ENCODE measurements at places on chromosomes 2 and 18. TPM values are rescaled to one million over a fixed set of nuclear protein-coding genes. Genes with fewer than 3 reads are reported as not detected.

- DNase-seq: peak; percentile 86
These were observed 38.6 kb downstream of the ADNP2 start for GRCh38 chr18:80147418-80148325.

- DNase-seq: no peak
These were observed 347.4 kb upstream of the KLHL29 start for GRCh38 chr2:23037596-23037995.

Gene ALPP
- 0.20 TPM for total RNA-seq

DNA sequence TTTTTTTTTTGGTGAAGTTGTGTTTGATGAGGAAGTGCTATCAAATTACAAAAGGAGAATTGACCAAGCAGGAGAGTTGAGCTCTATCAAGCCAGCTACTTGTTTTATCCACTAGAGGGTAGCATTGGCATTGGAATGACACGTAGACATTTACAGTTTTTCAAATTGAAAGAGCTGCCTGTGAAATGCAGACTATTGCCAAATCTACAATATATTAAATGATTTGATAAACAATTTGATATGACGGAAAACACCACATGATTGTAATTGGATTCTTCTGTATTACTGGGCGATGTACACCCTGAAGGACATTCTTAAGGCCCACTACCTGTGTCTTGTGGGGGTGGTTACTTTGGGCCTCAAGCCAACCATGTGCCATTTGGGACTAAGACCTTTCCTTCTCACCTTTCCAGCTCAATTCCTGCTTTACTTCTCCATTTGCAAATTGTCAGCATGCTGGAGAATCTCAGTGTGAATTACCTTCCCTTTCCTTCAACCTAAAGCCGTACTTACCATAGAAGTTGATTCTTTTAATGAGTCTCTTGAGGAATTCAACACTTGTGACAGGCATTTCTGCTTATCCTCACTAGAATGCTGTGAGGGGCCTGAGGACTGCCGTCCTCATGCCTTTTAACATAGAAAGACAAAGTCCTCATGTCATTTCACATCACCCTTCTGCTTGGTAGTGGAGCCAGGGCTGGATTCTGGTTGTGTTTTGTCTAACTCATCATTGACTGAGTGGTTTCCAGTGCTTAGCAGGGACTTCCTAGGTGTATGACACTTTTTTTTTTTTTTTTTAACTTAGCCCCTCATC, 134.8 kb upstream of the THUMPD2 start:
- no peak for DNase-seq

Gene CTAGE1
- total RNA-seq: not detected

DNA sequence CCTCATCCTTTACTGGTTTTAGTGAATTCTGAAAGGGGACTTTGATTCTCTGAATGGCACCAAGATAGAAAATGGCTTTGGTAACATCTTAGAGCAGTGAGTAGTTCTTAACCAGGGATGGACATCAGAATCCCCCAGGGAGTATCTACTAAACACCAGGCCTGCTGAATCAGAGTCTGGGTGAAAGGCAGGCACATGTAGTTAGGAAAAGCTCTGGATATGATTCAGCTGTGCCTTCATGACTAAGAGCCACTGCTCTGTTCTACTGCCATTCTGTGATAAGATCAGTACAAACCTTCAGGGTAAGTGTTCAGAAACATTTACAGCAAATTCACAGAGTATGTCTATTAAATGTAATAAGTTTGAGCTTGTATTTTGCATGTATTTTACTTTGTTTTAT, 46.2 kb upstream of the B3GNT2 start:
- no peak for DNase-seq

DNA sequence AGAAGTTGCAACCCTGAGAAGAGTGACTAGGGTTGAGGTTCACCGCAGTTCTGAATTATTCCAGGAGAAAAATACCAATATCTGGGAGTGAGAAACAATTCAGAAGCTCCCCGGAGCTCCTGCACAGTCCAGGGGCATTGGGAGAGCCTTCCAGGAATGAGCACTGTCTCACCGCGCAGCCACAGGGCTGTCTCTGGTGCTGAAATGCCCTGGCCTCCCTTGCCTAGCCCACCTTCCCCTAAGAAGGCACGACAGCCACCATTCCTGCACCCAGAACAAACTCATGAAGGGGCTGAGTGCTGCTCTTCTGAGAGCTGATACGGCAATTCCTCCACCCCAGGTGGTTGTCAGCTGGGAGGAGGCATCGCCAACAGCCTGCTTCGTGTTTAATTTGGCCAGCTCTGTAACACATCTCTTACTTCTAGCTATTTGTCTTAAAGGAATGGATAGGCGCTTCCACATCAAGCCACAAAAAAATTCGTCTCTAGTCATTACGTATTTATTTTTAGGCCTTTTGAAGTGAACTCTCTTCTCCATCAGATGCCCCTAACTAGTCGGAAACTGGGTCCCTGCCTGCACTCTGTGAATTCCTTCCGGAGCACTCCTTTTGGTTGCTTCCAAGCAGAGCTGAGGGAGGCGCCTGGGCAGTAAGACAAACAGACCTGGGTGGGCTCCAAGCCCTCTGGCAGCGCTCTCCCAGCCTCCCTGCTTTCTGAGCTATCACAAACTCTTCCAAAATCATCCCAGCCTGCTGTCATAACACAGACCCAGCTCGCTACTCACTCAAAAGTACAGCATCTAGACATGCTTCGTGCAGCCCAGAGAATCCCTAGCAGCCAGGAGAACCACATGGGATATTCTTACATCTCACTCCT, 120.5 kb upstream of the CCDC68 start:
- no peak for DNase-seq

Gene SERPINB3
- total RNA-seq: not detected

DNA sequence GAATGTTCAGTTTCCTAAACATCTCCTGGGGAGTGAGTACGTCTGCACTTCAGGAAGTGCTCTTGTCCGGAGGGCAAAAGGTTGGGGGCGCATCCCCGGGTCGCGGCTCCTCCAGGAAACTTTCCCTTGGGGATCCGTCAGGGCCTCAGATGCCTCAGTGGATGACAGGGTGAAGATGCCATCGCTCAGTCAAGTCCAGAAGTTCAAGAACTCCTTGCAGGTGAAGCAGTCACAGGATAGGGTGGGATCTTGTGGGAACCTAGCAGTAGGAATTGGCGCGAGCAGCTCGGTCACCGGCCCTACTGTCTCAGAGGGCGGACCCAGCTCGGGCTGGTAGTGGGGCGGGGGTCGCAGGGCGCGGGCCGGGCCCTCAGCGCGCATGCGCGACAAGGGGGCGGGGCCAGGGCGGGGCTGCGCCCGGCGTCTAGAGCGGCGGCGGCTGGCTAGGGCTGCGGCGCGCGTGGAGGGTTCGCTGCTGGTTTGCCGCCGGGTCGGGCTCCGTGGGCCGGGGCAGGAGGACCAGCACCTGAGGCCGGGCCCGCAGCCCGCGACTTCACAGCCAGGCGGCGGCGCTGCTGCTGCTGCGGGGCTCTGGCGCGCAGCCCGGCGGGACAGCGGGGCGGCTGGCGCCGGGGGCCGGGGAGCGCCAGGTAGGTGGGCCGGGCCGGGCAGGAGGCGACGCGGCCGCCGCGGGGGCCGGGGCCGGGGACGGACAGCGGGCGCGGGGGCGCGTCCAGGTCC, at the start of gene INPP4A:
INPP4A (plus strand) TSS at position 423 of the 741 bp plus-strand sequence. CDS start 75,191 bp downstream, outside the sequence.
- DNase-seq: peak; percentile 87

- DNase-seq: no peak
These were observed 203.5 kb downstream of the LPIN1 start for GRCh38 chr2:11949732-11950523.

DNA sequence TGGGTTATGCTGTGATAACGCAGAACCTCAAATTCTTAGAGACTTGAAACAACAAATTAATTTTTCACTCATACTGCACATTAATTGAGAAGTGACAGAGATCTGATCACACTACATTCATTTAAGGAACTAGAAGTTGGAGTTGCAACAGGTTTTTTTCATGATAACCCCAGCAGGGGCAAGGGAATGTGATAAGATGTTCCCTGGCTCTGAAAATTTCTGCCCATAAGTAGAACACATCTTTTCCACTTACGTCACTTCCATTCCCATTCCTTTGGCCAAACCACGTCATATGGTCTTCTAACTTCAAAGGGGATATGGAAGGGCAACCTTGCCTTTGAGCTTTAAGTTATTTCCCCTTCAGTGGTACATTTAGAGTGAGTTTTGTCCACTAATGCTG, 29.7 kb upstream of the PSME4 start:
- DNase-seq: no peak

Gene METTL8
- 7.5 TPM for total RNA-seq

GRCh38 chr2:100057901-100058261, 84.5 kb downstream of the AFF3 start:
- no peak for DNase-seq

GRCh38 chr18:12944709-12945108, 3.1 kb upstream of the SEH1L start:
- peak; percentile 84 for DNase-seq

DNA sequence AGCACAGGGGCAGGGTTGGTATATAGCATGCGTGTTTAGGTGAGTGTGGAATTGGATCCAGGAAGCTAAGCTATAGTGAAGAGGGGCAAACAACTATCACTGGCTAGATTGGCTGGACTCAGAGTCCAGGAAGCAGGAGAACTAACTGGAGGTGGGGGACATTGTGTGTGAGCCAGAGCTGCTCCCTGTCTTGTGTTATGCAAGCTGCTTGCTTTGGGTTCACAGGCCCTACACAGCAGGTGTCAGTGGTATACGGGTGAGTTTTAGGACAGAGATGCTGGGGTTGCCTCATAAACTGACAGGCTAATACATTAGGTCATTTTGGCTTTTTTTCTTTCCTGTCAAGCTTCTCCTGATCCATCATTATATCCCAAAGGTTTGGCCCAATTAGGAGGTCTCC, 87.5 kb downstream of the CCDC85A start:
- no peak for DNase-seq

Gene IL1RN
- 16.0 TPM for total RNA-seq

- DNase-seq: no peak
These were observed 22.0 kb upstream of the KCNF1 start for GRCh38 chr2:10889651-10890215.

- peak; percentile 12 for DNase-seq
These were observed 23.3 kb downstream of the LDLRAD4 start for GRCh38 chr18:13241893-13242175.

DNA sequence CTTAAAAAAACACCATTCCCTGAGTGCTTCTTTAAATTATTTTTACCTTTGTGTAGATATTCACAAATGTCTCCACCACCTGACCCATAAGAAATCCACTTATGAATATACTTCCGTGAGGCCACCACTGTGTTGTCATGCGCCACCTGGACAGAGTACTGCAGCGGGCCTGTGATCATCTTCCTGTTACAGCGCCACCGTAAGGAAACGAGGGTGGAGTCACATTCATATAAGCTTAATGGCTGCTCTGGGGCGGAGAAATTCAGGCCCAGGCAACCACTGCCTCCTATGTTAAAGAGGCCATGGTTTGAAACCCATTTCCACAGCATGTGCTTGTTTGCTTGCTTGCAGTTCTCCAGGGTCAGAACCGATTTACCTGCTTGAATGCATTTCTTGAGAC, 17.7 kb downstream of the PLA2R1 start:
- no peak for DNase-seq

GRCh38 chr2:180322781-180323180, 315.7 kb upstream of the CWC22 start:
- no peak for DNase-seq

DNA sequence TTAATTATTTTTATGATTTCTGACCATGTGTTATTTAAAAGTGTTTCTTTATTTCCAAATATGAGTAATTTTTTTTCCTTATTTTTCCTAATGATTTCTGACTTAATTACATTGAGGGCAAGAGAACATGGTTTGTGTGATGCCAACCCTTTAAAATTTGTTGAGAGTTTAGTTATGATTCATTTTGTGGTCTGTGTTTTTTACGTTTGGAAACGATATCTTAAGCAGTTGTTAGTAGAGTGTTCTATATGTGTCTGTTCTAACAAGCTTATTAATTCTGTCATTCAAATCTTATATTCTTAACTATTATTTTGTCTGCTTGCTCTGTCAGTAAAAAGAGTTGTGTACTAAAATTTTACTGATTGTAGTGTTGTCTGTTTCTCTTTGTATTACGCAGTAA, 15.0 kb downstream of the NAB1 start:
- no peak for DNase-seq

Data from left lobe of liver (tissue), 2 donors.